ENCODE measurements at places on chromosomes 7 and 10. TPM values are rescaled to one million over a fixed set of nuclear protein-coding genes. Genes with fewer than 3 reads are reported as not detected.

DNA sequence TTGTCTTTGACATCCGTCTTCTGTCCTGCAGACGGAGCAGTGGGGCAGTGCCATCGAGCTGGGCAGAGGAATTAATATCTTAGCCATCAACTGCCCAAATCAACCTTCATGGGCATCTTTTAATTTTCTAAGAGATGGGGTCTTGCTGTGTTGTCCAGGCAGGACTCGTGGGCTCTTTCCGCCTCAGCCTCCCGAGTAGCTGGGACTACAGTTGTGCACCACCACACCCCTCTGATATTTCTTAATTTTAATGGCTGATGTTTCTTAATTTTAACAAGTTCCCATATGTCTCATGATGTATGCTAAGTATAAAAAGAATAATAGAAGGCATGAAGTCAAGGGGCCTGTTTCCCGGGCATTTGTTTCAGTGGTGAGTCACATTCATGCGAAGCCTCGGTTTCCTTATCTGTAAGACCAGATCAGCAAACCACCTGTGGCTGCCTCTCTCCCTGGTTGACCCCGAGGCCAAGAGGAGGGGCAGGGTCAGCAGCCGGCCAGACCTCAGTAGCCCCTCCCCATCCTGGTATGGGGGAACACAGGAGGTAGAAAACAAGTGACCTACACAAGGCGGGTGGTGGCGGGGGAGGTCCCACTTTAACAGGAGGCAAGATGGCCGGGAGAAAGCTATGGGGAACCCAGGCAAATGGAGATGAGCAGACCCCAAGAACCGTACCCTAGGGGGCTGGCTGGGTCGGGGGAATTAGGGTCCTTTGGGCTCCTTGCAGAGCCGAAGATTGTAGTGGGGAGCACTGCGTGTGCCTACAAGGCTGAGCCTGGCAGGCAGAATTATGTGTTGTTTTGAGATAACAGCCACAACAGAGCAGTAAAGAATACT lies 85.5 kb downstream of the CUX1 start:
- no peak for DNase-seq

DNA sequence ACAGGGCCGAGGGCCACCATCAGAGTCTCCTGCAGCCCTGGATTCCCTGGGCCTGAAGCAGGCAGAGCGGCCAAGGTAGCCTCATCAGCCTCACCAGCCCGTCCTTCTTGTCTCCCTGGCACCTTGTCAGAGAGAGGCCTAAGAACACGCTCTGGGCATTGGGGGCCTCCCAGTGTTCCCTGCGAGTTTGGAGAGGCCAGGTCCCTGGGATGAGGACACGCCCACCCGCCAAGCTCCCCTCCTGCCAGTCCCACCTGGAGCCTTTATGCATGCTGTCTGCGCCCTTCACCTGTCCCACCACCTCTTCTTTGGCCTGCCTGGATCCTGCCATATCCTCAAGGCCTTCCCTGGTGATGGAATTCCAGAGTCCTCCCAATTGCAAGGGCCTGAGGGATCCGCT lies 69.2 kb downstream of the LHPP start:
- DNase-seq, result no peak

GRCh38 chr7:146791344-146792285 lies 675.0 kb downstream of the CNTNAP2 start:
- DNase-seq, result no peak

- DNase-seq, result no peak
These were observed 111.0 kb upstream of the ANTXRL start for GRCh38 chr10:46175831-46176230.

DNA sequence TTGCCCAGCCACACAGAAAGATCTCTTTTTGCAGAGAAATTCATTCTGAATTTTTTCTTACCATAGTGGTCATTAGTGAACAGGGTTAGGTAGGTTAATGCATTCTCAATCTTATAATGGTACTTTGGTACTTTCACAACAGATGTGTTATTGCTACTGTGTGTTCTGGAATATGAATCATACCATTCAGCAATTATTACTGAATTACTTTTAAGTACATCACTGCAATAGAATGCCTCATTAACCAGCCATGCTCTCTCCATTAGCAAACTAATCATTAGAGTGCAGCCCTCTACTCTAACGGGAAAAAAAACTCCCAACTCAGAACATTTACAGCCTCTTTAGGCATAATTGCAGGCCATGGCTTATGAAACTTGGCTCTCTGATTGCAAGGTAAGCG lies 102.1 kb downstream of the DOCK4 start:
- DNase-seq, result no peak

Gene NANOS1
- 0.14 TPM for total RNA-seq

Gene AZGP1
- total RNA-seq, result 0.43 TPM

Gene GNAT3
- total RNA-seq, result not detected

Gene DKK1
- total RNA-seq, result not detected

Measured in activated naive CD4-positive, alpha-beta T cell treated with anti-CD3 and anti-CD28 coated beads, Interleukin-2, amount 50 U/mL, for 72 hours (primary cell).